Activated effector memory CD4-positive, alpha-beta T cell treated with Interleukin-2 at 50 U/mL for 16 hours (primary cell): ENCODE measurements at places on chromosomes 1 and 21.

- no peak for DNase-seq
Measured at GRCh38 chr1:23444104-23444533, 19.6 kb upstream of the TCEA3 start.

GRCh38 chr1:174200746-174201145, 41.4 kb downstream of the RABGAP1L start:
- no peak for DNase-seq

- DNase-seq = no peak
Measured at GRCh38 chr1:182718311-182718710, 33.9 kb upstream of the RGS8 start.

DNA sequence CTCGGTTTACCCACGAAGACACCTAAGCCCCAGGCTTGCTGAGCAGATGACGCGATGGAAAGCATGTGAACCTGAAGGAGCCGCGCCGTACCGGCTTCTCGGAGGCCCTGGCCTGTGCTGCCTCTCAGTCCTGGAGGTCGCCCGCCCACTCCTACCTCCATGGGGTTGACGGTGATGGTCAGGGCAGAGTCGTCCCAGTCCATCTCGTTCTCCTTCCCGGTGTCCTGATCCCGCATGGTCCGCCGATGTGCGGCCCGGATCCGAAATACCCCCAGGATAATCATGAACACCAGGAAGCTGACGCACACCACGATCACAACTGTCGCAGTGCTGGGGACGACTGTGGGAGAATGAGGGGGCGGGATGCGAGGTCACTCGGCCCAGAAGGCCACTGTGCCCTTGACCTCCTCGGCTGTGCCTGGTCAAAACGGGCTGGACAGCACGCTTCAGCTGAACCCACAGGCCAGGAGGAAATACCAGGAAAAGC, 79.6 kb downstream of the PIK3CD start:
- no peak for DNase-seq

DNA sequence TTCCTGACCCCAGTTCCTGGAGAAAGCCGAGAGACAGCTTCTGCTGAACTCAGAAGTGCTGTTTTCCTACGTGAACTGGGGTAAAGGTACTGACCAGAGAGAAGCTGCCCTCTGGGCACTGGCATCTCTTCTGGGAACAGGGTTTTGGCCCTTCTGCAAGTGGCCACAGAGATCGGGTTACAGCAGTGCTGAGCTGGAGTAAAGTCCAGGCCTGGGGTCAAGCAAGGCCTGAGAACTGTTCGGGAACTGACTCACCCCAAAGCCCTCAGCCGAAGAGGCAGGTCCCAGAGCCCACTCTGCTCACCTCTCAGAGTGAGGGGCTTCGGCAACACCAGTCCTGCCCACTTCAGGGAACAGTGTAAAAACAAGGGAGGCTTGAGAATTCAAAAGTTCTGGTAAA, 177.2 kb upstream of the RUNX1 start:
- DNase-seq = no peak

DNA sequence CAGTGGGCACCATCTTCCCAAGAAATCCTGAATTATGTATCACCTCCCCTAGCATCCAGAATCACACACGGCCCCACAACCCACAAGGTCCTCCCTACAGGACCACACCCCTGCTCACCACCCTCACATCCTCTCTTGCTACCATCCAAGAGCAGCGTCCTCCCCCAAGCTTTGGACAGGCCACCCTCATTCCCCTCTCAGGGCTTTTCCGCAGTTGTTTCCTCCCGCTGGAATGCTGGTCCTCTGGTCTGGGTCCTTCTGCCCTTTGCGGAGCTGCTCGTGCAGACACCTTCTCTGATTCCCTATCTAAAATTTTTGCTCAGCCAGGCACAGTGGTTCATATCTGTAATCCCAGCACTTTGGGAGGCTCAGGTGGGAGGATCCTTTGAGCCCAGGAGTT, 56.5 kb downstream of the TOMM20 start:
- DNase-seq = no peak

DNA sequence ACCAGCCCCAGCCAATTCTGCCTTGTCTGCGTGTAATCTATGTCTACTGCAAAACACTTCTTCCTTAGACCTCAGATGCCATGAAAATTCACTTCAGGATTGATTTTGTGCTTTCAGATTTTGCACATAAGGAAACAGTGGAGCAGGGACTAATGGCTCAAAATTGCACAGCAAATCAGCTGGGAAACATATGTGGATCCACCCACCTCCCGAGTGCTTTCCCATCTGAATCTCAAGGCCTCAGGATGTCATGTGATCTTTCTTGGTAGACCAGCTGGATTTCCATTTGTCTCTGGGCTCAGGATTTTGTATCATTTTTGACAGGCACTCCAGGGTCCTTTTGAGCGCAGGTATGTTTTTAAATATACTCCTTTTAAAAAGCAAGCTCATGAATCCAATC, 158.6 kb downstream of the MIS18A start:
- no peak for DNase-seq
